Cardiac septum (tissue), 1 donor: ENCODE measurements at places on chromosomes 4 and X.

DNA sequence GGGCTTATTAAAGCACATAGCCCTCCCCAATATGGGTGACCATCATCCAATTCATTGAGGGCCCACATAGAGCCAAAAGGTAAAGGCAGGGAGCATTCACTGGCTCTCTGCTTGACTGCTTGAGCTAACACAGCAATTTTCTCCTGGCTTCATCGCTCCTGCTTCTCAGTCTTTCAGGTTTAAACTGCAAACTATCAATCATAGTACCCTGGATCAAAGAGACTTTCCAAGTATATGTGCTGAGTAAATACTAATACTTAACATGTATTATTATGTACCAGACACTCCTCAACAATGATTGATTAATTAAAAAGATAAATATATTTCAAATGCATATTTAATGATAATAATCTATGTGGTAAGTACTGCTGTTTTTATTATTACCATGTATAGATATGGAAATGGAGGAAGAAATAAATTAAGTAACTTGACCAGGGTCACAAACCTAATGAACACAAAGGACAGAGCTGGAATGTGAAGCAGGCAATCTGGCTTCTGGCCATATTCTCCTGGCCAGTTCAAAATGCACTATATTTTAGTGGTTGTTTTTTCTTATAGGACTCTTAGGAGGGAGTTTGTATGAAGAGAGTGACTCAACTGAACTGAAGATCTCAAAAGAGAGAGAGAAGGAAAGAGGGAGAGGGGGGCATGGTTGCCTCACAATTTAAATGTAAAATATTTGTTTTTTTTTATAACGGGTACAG lies 1197.3 kb downstream of the TECRL start:
- DNase-seq, result no peak

DNA sequence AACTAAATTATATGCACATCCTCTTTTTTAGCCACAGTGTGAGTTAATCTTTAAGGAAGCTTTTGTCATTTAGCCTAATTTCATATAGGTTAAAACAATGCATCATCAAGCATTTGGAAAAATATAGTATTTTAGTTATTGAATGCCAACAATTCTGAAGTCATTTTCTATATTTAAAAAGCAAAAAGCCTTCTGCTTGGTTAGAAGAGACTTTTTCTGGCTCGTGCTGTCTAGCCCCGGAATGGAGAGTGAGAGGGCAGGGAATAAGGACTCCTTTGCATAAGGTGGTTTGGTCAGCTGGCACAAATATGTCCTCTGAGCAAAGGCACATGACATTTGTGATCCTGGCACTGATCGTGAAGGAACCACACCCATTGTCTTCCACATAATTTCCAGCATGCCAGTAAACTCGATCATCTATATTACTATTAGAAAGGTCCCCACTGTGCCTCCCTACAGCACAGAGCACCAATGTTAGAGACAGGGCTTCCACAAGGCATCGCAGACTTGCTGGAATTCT lies 393.7 kb upstream of the INTU start:
- no peak for DNase-seq

DNA sequence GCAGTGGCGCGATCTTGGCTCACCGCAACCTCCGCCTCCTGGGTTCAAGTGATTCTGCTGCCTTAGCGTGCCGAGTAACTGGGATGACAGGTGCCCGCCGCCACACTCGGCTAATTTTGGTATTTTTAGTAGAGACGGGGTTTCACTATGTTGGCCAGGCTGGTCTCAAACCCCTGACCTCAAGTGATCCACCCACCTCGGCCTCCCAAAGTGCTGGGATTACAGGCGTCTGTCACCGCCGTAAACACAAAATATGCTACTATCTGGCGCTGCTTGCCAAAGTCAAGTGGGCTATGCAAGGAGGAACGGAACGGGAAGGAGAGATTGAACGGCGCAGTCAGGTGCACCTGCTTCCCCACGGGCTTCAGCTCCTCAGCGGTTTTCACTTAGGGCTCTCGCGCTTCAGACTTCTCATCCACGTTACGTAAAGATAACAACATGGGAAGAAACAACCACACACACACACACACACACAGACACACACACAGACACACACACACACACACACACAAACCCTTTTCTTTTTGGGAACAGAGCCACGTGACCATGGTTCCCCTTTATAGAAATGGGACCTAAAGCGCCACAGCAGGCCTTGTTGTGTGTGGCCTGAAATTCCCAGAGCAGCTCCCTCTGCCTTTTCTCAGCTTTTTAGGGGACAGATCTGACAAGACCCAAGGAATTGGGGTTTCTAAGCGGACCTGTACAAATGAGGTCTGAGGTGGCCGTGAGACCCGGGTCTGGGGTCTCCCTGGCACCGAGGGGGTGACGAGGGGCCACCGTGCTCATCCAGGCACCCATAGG lies 1.5 kb downstream of the P2RY8 start:
- no peak for DNase-seq

DNA sequence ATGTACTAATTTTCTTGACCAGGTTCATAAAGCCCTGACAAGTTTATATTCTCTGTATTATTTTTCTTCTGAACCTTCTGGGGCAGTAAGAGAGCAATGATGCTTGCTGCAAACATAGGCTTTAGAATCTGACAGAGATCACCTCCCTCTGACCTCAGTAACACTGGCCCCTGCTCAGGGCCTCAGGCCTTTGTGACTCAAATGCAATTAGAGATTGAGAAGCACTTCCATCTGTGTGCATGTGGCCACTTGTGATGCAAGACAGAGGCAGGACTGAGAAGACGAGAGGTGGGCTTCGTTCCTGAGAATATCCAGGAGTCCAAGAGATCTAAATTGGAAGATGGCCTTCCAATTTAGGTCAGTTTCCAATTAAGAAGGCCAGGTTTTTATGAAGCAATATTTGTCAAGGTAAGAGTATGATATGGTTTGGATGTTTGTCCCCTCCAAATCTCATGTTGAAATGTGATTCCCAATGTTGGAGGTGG lies 82.8 kb upstream of the VEGFC start:
- DNase-seq, result no peak
